ENCODE measurements at places on chromosomes 4 and X.

DNA sequence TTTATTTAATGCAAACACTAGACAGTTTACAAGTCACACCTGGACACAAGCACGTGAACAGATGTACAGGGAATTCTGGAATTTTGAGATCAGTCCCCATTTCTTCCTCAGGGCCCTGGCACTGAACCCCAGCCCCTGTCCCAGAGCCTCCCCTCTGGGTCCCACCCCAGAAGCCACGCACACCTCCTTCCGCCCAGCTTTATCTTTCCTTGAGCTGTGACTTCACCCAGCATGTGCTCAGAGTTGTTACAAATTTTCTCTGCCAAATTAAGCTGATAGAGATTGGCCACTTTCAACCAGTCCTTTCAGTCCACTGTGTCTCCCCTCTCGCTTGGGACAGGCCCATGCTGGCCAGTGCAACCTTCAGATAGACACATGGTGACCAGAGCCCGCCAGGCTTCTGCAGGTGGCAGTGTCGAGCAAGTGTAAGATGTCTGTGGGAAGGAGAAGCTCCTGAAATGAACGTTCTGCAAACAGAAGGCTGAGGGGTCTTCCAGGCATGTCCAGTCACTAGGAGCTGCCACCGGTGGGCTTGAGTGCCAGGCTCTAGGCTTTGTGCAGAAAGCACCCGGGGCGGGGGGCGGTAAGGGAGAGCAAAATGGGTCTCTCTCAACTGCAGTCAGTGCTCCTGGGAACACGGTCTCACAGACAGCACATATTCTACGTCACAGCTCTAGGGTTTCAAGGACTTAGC is 73.3 kb downstream of the MTMR1 start:
- DNase-seq: peak; percentile 19

DNA sequence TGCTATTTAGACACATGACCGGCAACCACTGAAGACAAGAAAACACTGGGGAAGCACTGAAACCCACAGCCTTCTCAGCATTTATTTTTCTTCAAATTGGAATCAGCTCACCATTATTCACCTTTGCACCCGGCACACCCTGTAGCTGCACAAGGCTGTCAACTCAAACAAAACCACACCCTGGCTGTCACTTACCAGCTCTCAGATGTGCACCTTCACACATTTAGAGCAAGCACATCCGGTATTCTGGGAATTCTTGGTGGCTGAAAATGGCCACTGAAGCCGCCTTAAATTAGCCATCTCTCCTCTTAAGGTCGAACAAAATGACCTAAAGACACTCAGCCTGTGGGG is 5.9 kb downstream of the ZFYVE28 start:
- DNase-seq: no peak

GRCh38 chr4:139210486-139210885 is 33.5 kb upstream of the ELF2 start:
- no peak for DNase-seq

GRCh38 chr4:80295336-80295735 is 28.9 kb downstream of the FGF5 start:
- DNase-seq: no peak

DNA sequence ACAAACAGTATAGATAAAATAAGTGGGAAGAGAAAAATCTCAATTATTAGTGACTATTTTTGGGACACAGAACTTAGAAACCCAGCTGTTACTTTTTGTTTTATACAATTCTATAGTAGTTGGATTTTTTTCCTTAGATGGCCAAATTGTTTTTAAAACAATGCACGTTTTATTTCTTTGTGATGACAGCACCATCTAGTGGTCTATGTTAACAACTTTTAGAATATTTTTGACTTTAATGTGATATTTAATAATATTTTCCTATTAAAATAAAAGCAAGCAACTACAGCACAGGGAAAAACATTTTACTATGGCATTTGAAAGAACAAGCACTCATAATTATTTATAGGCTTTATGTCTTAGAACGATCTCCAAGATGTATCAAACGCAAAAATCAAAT is 5.6 kb upstream of the SMIM31 start:
- peak; percentile 4 for DNase-seq

GRCh38 chr4:118905566-118905965 is 16.9 kb downstream of the SYNPO2 start:
- DNase-seq: peak; percentile 23

- DNase-seq: peak; percentile 65
These were observed 47.9 kb upstream of the RGN start for GRCh38 chrX:47030339-47030738.

DNA sequence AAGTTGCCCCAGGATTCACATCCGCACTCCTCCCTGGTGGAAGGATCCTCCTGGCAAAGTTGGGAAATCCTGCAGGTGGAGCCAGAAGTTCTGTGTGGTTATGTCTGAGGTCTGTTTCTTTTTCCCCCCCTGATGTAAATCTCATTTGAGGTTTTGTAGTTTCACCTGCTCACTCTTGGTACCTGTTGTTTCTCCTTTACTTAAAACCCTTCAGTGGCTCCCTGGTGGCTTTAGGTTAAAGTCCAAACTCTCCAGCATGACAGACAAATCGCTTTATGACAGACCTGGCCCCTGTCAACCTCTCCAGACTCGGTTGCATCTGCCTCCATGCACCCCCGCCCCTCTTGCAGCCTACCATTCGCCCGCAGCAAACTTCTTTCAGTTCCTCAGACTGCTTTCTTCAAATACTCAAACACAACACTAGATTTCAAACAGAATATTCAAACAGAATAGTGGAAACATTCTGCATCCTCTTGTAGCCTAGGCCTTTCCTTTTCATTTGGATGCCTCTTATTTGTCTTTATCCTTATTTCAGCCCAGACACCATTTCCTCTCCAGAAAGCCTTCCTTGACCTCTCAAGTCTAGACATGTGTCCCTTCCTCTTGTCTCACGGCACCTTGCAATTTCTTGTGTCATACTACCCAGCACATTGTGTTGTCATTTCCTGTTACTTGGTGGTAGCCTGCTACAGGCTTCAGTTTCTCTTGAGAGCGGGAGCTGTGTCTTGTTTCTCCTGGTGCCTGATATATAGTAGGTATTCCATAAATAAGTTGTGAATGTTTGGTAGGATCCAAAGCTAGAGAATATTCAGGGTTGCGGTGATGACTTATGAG is 24.8 kb downstream of the IL13RA1 start:
- no peak for DNase-seq
